ENCODE measurements at places on chromosomes 3 and 15. TPM values are rescaled to one million over a fixed set of nuclear protein-coding genes. Genes with fewer than 3 reads are reported as not detected.

- H3K4me3 ChIP-seq = no peak overlapping the region
- no peak overlapping the region for H3K27ac ChIP-seq
- DNase-seq = no peak
- peaks cover 11% of the 10 kb centered on the region for H3K4me1 ChIP-seq
- no peaks in the 10 kb centered on the region for H3K27me3 ChIP-seq
- H3K36me3 ChIP-seq = no peaks in the 10 kb centered on the region
Observed at GRCh38 chr15:66614456-66614855, 48.7 kb upstream of the LCTL start.

DNA sequence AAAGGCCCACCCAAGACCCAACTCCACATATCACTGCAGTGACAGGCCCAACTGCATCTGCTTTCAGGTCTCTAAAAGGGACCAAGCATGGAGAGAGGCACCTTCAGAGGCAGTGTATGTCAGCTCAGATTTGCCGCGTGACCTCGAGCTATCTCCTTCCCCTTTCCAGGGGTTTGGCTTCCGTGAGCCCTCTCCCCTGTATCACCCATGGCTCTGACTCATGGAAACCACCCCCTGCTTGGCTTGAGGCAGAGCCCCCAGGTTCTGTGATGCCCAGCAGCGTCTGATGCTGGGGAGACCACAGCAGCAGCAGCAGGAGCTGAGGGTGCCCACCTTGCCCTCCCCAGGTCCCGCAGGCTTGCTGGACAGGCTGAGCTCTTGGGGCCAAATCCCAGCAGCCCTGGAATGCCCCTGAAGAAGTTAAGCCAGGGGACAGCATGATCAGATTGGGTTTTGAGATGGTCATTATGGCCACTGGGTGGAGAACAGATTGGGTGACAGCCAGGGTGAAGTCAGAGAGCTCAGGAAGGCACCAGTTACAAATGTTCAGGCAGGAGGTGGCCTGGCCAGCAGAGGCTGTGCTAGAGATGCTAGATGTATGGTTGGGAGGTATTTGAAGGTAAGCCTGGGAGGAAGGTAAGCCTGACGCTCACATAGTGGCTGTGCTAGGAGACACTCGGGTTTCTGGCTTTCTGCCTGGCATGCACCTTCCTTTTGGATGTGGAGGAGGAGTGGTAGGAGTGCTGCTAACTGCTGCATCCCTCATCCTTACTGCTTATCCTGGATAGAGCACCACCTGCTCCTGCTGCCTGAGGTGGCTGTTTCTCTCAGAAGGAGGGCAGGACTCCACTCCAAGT, 42.9 kb downstream of the FGD5 start:
- no peaks in the 10 kb centered on the region for H3K36me3 ChIP-seq
- no peaks in the 10 kb centered on the region for H3K27me3 ChIP-seq
- H3K4me1 ChIP-seq = peaks cover 7% of the 10 kb centered on the region
- no peak overlapping the region for H3K4me3 ChIP-seq
- no peak for DNase-seq

DNA sequence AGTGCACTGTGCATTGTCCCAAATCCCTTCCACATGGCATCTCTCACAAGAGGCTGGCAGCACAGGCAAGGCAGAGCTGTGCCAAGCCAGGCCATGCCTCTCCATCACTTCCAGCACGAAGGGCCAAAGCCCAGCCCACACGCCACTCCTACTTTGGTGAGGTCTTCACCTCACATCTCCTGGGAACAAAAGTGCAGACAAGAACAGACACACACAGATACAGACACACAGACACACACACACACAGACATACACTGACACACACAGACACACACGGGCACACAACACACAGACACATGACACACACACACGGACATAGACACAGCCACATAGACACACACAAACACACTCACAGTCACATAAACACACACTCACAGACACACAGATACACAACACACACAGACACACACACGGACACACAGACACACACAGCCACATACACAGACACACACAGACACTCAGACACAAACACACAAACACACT, 233.3 kb downstream of the UACA start:
- no peak overlapping the region for H3K27ac ChIP-seq
- DNase-seq = no peak
- no peaks in the 10 kb centered on the region for H3K27me3 ChIP-seq
- H3K36me3 ChIP-seq = no peaks in the 10 kb centered on the region
- peaks cover 7% of the 10 kb centered on the region for H3K4me1 ChIP-seq

CHRFAM7A gene
- total RNA-seq = 0.46 TPM

ATP8B4 gene
- total RNA-seq = 2.7 TPM
